ENCODE measurements at places on chromosomes 16 and 17.

- no peak for DNase-seq
These were observed 39.3 kb upstream of the AKTIP start for GRCh38 chr16:53542283-53542682.

DNA sequence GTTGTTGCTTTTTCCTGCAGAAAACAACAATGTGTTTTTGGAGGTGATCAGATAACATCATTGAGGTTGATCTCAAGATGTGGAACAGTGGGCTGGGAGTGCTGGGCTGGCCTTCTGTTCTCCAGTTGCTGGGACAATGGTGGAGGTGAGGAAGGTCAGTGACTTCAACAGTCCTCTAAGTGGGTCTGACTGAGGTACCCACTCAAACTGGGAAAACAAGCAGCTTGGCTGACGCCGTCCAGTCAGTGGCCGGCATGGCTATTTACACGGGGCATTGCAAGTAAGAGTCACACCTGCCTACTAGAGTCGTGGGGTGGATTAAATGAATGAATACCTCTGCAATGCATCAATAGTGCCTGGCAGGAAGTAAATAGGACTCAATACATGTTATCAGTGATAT, 386.7 kb upstream of the ZFHX3 start:
- DNase-seq: no peak

DNA sequence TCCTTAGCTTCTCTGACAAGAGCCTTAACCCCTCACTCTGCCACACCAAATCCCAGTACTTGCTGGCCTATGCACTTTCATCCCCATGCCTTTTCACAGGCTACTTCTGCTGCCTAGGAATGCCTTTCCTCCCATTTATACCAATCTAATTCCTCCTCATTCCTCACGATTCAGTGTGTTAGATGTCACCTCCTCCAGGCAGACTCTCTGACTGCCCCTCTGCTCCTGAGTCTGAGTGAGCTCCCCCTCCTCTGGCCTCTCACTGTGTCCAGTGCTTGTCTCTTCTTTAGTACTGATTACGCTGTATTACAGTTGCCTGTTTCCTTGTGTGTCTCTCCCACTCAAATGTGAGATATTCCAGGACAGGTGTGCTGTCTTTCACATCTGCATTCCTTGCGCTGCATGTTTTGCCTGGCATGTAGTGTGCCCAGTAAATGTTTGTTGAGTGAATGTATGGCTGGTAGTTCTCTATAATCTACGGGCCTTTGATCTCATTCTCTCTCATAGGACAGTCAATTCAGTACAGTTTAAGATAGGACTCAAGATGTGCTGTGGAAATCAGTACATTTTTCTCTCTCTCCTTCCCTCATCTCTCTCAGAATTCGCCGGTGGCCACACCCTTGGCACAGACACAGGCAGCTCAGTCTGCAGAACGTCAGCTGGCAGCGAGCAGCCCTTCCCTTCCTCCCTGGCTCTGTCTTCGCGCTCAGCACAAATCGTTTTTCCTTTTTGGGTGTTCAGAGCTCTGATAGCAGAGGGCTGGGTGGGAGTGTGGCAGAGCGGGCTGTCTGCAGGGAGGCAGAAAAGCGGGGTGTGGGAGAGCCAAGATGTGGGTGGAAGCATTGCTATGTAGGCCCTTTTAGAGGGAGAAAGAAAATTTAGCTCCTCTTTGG, 18.5 kb downstream of the ARL4D start:
- DNase-seq: no peak

DNA sequence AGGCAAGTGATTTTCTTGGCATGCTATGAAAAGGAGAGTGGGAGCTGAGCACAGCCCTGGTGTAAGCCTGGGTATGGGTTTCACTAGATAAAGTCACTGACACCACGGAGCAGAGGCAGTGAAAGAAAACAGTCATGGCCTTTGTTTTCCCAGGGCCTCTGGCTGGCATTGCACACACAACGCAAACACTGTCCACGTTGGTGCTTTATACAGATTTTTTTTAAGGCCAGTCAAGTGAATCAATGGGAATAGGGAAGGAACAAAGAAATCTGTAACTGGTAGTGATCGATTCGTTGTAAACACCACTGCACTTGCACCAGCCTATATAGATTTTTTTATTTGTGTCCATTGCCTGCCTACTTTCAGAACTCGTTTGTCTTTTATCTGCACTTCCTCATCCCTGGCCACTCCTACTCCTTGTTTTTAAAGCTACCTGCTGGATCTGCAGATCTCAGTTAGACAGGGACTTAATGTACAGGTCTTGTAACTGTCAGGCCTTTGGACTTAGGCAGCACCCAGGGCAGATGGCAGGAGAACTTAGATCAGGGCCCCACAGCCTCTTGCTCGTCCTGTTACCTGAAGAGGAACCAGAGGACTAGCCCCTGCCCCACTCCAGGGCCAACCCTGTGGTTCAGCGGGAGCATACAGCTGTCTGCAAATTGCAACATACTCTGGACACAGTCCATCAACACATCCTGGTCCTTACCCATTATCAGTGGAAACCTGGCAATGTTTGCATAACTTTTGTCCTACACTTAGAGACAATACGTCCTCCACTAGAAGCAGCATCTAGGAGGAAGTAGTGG, 10.6 kb upstream of the TMIGD1 start:
- no peak for DNase-seq

DNA sequence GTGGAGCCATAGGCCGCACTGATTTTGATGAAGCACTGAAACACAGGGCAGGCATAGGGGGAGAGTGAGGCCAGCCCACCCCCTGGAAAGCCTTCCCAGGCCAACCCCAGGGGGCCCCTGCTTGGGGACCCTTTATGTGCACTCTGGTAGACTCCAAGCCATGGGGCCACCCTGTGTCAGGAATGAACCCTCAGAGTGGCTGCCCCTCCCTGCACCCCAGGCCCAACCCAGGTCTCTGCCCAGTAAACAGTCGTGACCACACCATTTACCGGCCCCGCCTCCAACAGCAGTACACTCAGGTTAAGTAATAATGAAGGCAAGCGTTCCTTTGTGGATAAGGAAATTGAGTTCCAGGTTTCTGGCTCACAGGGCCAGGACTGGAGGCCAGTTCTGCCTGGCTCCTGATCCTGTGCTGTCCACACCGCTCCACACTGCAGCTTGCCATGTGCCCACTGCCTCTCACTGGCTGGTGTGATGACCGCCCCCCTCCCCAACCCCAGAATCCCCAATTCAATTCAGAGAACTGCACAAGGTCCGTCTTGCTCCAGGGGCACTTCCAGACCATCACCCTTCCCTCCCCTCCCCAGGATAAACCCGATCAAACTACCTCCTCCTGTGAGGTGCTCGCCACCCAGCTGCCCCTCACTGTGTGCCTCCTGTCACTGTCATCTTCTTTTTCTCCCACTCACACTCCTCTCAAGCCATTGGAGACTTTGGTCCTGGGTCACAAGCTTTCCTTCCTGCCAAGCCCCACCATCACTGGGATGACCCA, 13.6 kb downstream of the PIMREG start:
- no peak for DNase-seq

DNA sequence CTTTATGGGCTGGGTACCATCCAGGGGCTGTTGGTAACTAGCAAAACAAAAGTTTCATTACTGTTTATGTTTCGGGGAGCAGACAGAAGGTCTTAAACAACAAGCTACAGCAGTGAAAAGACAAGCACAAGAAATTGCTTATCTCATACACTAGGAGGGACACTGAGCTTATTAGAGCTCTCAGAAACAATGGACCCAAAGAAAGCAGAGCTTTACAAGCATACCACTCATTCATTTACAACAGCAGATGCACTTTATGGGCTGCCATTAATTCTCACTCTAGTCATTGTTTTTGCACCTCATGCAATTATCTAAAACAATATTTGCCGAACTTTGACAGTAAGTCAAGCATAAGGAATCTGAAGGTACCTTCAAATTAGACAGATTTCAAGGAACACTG, 10.0 kb downstream of the KRT16 start:
- no peak for DNase-seq

GRCh38 chr17:8160224-8160577, 2.5 kb downstream of the VAMP2 start:
- DNase-seq: no peak

- no peak for DNase-seq
These were observed 375.9 kb downstream of the UTP18 start for GRCh38 chr17:51636291-51636690.

- DNase-seq: no peak
These were observed 18.9 kb downstream of the LGALS9 start for GRCh38 chr17:27649929-27650328.

DNA sequence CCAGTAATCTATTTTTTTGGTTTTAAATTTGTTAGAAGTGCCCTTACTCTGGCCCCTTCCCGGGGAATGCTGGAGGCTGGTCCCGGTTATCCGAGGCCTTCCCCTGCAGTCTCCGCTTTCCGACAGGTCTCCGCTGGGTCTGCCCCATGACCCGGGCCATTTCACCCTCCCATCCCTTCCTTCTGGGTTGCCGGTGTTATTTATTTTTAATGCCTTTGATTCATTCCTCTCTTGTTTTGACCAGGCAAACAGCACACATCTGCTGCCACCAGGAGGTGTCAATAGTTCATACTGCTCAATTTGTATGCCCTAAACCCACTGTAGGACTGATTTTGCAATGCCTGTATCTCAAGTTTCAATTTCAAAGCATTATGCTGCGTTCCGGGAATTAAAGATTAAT, 113.2 kb upstream of the IRX5 start:
- no peak for DNase-seq

DNA sequence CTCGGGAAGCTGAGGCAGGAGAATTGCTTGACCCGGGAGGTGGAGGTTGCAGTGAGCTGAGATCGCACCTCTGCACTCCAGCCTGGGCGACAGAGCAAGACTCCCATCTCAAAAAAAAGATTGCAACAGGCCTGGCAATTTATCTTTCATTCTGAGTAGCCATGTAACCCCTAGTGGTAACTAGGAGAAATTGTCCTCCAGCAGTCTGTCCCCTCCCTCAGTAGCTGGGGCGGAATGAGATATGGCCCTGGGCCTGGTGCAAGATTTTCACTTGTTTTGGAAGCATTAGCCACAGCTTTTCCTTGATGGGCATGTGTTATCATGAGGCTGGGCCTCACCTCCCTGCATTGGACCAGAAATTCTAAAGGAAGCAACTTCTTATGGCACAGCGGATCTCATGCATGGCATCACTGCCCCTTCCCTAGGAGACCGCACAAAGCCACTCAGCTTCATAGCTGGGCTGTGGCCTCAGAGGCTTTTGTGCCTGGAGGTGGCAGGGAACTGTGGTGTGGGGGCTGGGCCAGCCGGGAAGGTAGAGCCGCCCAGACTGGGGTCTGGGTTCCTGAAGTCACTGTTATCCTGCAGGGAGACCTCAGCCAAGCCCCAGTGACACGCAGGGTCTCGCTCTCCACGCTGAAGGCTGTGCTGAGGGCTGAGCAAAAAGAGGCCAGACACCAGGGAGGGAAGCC, 13.4 kb downstream of the NATD1 start:
- DNase-seq: no peak

DNA sequence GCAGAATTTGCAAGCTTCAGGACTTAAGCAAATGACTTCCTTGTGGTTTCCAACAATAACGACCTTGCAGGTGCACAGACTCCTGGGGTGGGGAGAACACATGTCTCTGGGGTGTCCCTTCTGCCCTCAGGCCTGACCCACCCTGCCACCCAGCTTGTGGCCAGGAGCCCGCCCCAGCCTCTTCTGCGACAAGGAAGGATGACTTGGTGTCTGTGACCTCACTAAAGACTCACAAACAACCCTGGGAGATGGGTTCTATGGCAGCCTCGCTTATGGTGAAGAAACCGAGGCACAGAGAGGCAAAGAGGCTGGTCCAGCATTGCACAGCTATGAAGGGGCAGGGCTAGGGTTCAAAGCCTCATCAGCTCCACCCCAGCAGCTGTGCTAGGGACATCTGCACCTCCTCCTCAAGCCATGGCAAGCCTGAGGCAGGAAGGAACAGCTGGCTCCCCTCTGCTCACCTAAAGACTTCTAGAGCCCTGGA, 2.6 kb downstream of the ATP2A3 start:
- DNase-seq: no peak

DNA sequence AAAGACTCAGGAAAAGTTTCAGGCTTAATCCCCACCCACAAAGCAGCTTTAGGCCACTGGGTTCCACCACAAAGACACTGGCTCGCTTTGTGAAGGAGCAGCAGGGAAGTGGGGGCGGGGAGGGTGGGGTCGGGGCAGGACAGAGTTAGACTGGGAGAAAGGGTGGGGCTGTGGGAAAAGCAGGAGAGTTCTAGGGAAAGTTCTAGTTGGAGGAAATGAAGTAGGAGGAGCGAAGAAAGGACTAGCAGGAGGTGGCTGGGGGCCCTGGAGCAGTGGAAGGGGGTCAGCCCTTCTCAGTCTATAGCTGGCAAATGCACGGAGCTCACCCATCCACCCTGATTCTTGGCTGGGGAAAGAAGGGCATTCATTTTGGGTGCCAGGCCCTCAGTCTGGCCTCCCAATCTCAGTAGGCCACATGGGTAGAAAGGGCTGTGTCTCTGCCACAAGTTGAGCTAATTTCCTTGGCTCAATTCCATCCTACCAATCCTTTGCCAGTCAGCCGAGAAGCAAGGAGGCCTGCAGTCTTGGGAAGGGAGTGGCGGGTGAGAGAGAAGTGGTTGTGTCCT, 4.6 kb downstream of the INPP5K start:
- DNase-seq: no peak

DNA sequence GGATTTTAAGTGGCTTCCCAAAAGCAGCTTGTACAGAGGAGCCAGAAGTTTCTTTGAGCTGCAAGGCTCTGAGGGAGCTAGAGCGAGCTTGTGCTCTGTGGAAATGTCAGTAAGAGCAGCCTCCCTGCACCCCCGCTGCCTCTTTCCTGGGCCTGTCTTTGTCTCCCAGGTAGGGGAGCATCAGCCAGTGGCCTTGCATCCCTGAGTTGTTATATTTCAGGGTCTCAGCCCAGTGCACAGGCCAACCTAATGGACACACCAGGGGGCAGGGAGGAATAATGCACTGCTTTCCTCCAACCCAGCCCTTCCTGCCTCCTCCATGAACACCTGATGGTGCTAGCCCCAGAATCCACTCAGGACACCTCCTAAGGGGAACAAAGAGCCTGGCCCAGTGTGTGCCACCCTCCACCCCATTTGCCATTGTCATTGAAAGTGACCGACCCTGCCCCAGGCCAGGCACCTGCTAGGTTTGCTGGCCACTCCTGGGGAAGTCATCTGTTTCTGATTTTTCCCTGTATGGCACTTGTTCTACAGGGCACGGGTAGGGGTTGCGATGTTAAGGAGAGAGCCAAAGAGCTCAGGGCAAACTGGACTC, 6.3 kb downstream of the TPPP3 start:
- no peak for DNase-seq

GRCh38 chr16:25066747-25067631, 44.6 kb upstream of the LCMT1 start:
- DNase-seq: peak; percentile 17

GRCh38 chr17:60766778-60767190, 89.1 kb downstream of the BCAS3 start:
- no peak for DNase-seq
